GM23248 (cell line): ENCODE measurements at places on chromosomes 5 and 9. TPM values are rescaled to one million over a fixed set of nuclear protein-coding genes. Genes with fewer than 3 reads are reported as not detected.

Gene EFNA5
- polyA plus RNA-seq: 0.64 and 0.85 TPM in 2 replicates

DNA sequence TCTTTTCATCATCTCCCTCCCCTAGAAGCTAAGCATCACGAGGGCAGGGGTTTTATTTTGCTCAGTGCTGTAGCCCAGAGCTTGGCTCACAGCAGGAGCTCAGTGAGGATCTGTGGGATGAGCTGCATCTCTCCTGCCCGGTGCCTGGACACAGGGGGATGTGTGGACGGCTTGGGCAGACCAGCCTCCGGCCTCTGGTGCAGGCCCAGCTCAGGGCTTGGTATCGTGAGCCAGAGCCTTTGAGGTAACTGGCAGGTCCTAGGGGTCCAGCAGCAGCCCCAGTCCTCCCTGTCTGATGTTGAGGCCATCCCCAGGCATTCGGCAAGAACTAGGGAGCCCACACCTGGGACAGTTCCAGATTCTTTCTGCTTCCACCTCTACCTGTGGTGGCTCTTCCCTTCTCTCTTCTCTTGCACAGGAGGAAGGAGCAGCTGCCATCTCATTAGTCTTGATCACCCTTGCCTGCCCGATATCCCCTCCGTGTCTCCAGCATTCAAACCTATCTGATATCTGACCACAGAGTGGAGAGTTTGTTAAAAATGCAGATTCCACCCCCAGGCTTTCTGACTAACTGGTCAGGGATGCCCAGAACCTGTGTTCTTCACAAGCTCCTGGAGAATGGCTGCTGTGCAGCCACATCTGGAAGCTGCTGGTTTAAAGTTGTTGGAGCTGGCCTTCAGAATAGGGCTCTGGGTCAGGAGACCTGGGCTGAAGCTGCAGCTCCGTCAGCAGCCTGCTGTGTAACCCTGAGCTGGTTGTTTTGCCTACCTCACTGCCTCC lies 7.9 kb upstream of the SLC6A7 start:
- no peaks in the 10 kb centered on the region for H3K27me3 ChIP-seq
- no peak overlapping the region for H3K4me3 ChIP-seq
- H3K4me1 ChIP-seq: no peaks in the 10 kb centered on the region
- H3K27ac ChIP-seq: no peak overlapping the region
- peak; percentile 26 for DNase-seq

DNA sequence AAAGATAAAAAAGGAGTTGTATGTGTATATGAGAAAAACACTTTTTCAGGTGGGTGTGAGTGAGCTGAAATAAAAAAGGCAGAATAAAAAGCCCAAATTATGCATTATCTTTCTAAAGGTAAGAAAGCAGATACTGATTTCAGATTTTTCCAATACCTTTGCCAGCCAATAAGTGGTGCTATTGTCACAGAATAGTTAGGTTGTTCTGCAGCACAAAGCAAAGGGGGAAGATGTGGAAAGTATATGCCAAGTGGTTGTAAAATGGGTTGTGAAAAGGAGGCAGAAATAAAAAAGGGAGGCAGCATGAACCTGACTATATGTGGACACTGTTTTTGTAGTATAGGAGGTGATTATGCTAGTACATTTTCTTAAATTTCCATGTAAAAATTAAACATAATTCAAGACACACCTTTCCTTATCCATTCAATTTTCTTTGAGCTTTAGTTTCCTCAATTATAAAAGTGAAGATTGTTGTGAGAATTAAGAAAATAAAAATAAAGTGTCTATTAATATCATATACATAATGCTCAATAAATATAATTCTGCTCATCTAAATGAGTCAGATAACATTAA lies 106.7 kb downstream of the SMIM15 start:
- no peaks in the 10 kb centered on the region for H3K36me3 ChIP-seq
- H3K27ac ChIP-seq: no peak overlapping the region
- DNase-seq: peak; percentile 58

GRCh38 chr5:54838843-54839242 lies 146.6 kb downstream of the ESM1 start:
- H3K4me3 ChIP-seq: no peak overlapping the region
- H3K36me3 ChIP-seq: no peaks in the 10 kb centered on the region
- no peak overlapping the region for H3K27ac ChIP-seq
- peaks cover 14% of the 10 kb centered on the region for H3K4me1 ChIP-seq

DNA sequence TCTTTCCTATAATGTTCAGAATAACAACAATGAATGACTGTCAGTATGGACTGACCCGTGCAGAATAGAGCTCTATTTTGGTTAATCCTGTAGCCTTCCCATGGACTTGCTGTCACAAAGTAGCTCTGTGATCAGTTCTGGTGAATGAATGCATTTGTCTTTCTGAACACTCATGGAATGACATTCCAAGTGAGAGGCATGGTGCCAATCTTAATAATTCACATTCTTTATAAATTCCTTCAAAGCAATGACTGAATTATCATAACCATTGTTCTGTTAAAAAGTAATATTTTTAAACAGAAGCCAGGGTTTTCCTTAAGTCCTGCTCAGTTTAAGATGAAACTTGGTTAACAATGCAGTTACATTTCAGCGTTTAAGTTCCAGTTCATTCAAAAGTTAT lies 360.5 kb downstream of the ICE1 start:
- H3K36me3 ChIP-seq: no peaks in the 10 kb centered on the region
- no peak overlapping the region for H3K4me3 ChIP-seq
- no peak overlapping the region for H3K27ac ChIP-seq

GRCh38 chr5:124948062-124948753 lies 201.8 kb upstream of the ZNF608 start:
- H3K36me3 ChIP-seq: no peaks in the 10 kb centered on the region
- no peaks in the 10 kb centered on the region for H3K4me1 ChIP-seq
- no peaks in the 10 kb centered on the region for H3K27me3 ChIP-seq
- H3K4me3 ChIP-seq: no peak overlapping the region
- DNase-seq: no peak
- no peak overlapping the region for H3K27ac ChIP-seq

Gene DRD1
- not detected in 2 replicates for polyA plus RNA-seq

Gene SLC12A2
- 6.0 and 6.6 TPM in 2 replicates for polyA plus RNA-seq

DNA sequence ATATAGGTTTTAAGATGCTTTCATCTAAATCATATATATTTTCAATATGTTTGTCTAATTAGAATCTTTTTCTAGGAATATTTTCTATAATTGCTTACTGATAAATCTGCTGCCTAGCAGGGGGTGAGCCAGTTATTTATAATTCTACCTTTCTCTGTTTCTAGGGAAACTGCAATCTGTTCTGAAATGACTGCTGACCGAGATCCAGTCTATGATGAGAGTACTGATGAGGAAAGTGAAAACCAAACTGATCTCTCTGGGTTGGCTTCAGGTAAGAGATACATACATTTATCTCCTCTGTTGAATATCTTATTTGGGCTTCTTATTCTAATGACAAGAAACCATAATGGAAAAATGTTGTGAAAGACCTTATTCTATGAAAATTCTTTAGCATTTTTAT lies 127.3 kb downstream of the XRCC4 start:
- DNase-seq: no peak
- no peaks in the 10 kb centered on the region for H3K27me3 ChIP-seq
- no peaks in the 10 kb centered on the region for H3K4me1 ChIP-seq
- no peaks in the 10 kb centered on the region for H3K36me3 ChIP-seq
- no peak overlapping the region for H3K27ac ChIP-seq
- H3K4me3 ChIP-seq: no peak overlapping the region

DNA sequence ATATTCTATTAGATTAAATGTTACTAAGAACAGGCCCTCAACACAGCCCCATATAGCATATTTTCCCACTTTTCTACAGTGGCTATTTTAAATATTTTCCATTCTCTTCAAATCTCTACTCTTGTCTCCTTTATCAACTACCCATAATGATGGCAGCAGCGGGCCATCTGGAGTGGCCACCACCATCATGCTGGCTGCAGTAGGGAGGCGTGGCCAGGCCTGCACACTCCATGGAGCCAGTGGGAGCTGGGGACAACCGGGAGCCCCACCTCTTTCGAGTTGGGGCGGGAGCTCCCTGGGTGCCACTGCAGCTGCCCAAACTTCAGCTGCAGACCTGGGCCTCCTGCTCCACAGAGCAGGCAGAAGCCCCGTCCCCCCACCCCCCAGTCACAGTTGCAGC lies 98.4 kb upstream of the RANBP6 start:
- H3K36me3 ChIP-seq: no peaks in the 10 kb centered on the region
- H3K27me3 ChIP-seq: no peaks in the 10 kb centered on the region
- H3K4me3 ChIP-seq: no peak overlapping the region
- DNase-seq: no peak
- H3K27ac ChIP-seq: no peak overlapping the region
- H3K4me1 ChIP-seq: peaks cover 12% of the 10 kb centered on the region

- DNase-seq: peak; percentile 66
- H3K36me3 ChIP-seq: peaks cover 32% of the 10 kb centered on the region
- H3K4me1 ChIP-seq: peaks cover 14% of the 10 kb centered on the region
- H3K27ac ChIP-seq: peak overlapping the region; percentile 13; the same call in 1 of the 2 replicates
- H3K27me3 ChIP-seq: no peaks in the 10 kb centered on the region
Observed at GRCh38 chr5:132704875-132705274, 31.1 kb downstream of the IL4 start.

- H3K4me3 ChIP-seq: no peak overlapping the region
- no peaks in the 10 kb centered on the region; the same call in 1 of the 2 replicates for H3K27me3 ChIP-seq
- H3K36me3 ChIP-seq: no peaks in the 10 kb centered on the region
- no peak overlapping the region for H3K27ac ChIP-seq
- H3K4me1 ChIP-seq: no peaks in the 10 kb centered on the region
Observed at GRCh38 chr9:80090317-80090716, 518.6 kb downstream of the TLE4 start.

Gene TAS2R1
- polyA plus RNA-seq: not detected in 2 replicates

- no peak overlapping the region for H3K4me3 ChIP-seq
- no peak for DNase-seq
- no peaks in the 10 kb centered on the region for H3K36me3 ChIP-seq
- H3K4me1 ChIP-seq: no peaks in the 10 kb centered on the region
- no peaks in the 10 kb centered on the region for H3K27me3 ChIP-seq
- H3K27ac ChIP-seq: no peak overlapping the region
Observed at GRCh38 chr5:95107138-95107537, 177.8 kb downstream of the MCTP1 start.

DNA sequence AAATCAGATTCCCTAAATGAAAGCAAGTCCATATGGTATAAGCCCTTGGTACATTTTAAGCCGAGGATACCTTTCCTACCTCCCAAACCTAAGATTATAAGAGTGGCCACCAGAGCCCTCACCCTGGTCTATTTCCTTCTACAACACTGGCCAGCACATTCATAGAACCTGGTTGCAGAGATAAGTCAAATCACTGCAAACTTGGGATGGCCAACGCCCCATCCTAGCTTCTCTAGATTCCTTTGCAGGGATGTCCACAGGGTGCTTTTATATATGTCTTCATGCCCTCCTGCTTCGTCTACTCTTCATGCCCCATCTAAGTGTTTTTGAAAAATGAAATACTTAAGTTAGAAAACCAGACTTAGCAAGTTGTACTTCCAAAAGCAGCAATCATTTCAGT lies 41.8 kb downstream of the SH3RF2 start:
- H3K4me1 ChIP-seq: no peaks in the 10 kb centered on the region
- 0 out of 2 replicates have a peak, but pooled peaks cover 5% of the 10 kb centered on the region for H3K27me3 ChIP-seq
- H3K36me3 ChIP-seq: no peaks in the 10 kb centered on the region
- no peak for DNase-seq

Gene NCS1
- 4.7 and 5.7 TPM in 2 replicates for polyA plus RNA-seq

Gene TTC16
- polyA plus RNA-seq: 0.05 and 0.06 TPM in 2 replicates

Gene PPP1R2B
- 0.10 TPM in 1 of 2 replicates, not detected in the other for polyA plus RNA-seq

DNA sequence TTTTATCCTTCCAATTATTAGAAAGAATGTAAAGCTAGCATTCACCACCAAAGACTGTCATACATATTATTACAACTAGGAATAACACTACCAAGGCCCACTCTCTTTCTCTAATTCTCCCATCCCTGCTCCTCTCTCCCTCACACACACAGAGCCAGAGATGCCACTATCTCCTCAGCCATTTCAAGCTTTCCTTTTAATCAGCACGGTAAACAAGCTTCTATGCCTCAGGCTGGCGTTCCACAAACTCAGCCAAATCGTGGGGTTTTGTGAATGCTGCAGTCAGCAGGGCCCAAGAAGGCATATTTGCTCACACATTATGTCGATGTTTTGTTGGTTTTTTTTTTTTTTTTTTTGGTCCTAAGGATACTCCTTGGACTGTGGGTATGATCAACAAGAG lies 979.9 kb upstream of the DMAC1 start:
- no peak overlapping the region for H3K27ac ChIP-seq
- H3K4me3 ChIP-seq: no peak overlapping the region
- H3K27me3 ChIP-seq: no peaks in the 10 kb centered on the region
- DNase-seq: no peak

Gene GFM2
- polyA plus RNA-seq: 21.6 and 23.3 TPM in 2 replicates

DNA sequence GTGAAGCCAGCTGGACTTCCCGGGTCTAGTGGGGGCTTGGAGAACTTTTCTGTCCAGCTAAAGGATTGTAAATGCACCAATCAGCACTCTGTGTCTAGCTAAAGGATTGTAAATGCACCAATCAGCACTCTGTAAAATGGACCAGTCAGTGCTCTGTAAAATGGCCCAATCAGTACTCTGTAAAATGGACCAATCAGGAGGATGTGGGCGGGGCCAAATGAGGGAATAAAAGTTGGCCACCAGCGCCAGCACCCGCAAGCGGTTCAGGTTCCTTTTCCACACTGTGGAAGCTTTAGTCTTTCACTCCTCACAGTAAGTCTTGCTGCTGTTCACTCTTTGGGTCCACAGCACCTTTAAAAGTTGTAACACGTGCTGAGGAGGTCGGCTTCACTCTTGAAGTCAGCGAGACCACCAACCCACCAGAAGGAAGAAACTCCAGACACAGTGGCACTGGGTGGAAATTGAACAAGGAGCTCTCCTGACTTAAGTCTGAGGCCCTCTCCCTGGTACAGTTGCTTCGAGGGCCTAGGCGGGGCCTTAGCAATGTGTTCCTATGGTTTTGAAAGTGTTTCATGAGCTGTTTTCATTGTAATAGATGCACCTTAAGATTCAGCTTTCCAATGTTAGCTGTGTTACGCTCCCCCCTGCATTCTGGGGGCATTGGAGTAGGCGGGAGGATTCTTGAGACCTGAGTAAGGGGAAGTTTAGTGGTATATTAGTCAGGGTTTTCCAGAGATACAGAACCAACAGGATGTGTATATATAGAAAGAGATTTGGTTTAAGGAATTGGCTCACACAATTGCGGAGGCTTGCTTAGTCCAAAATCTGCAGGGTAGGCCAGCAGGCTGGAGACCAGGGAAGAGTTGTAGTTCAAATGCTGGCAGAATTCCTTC lies 21.5 kb upstream of the MYO10 start:
- H3K4me1 ChIP-seq: peaks cover 9% of the 10 kb centered on the region
- DNase-seq: peak; percentile 94
- H3K36me3 ChIP-seq: no peaks in the 10 kb centered on the region

Gene FRMD3
- 0.28 and 0.66 TPM in 2 replicates for polyA plus RNA-seq

DNA sequence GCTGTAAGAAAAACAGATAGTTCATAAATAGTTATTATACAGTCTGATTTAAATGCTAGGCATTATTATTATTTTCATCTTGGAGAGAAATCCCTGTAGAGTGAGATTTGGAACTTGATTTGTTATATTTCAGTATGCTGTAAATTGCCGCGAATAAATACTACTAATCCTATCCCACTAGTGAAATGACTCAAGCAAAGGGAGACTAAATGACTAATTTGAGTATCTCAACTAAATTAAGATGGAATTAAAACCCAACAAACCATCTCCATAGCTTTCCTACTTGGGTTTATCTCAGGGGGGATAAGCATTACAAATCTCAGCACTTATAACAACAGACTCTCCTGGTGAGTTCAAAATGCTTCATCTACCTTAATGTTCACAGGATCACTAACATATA lies 206.0 kb downstream of the MCTP1 start:
- H3K27ac ChIP-seq: no peak overlapping the region
- H3K27me3 ChIP-seq: no peaks in the 10 kb centered on the region
- DNase-seq: no peak
- no peak overlapping the region for H3K4me3 ChIP-seq
- peaks cover 12% of the 10 kb centered on the region; the same call in 1 of the 2 replicates for H3K4me1 ChIP-seq

- H3K36me3 ChIP-seq: no peaks in the 10 kb centered on the region
- H3K4me1 ChIP-seq: no peaks in the 10 kb centered on the region
- H3K27ac ChIP-seq: no peak overlapping the region
- H3K27me3 ChIP-seq: no peaks in the 10 kb centered on the region
- DNase-seq: no peak
- H3K4me3 ChIP-seq: no peak overlapping the region
Observed at GRCh38 chr9:105676351-105676923, 14.2 kb downstream of the TAL2 start.

Gene RANBP3L
- polyA plus RNA-seq: not detected in 2 replicates
